ENCODE measurements at places on chromosomes 12 and 14. TPM values are rescaled to one million over a fixed set of nuclear protein-coding genes. Genes with fewer than 3 reads are reported as not detected.

DNA sequence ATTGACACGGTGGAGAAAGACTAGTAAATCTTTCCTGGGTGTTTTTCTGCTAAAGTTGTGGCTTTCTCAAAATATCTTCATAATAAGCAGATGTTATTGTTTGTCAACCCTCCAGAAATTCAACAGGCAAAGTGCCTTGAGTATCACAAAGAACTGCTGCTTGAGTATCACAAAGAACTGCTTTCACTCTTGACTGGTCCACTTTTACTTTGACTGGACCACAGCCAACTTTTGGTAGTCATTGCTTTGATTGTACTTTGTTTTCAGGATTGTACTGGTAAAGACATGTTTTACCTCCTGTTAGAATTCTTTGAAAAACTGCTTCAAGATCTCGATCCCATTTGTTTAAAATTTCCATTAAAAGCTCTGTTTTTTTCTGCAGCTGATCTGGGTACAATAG, 62.6 kb downstream of the PDZRN4 start:
- DNase-seq, result no peak

The EPYC gene
- total RNA-seq, result not detected

The NPFF gene
- not detected for total RNA-seq

- peak; percentile 82 for DNase-seq
These were observed 102.7 kb upstream of the TBX5 start for GRCh38 chr12:114508529-114509129.

GRCh38 chr12:26496170-26496569, 300.8 kb downstream of the SSPN start:
- DNase-seq, result no peak

The PMCH gene
- not detected for total RNA-seq

DNA sequence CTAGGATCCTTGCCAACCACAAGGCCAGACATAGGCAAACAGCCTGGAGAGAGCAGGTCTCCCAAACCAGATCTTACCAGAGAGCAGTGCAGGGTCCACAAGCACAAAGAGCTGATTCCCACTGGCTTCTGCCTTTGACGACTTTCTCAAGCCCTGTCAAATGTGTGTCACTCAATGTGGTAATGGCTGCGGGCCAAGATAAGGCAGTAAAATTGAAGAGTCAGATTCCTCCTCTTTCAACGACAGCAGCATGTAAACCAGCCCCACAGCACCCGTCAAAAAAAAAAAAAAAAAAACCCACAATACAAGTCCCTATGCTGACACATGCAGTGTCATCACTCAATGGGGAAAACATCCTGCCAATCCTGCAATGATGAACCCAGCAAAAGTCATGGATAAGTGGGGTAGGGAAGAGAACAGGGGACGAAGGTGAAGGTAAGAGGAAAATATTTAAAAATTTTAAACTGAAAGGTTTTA, at the start of gene STON2:
TSS of gene STON2 (minus strand) at position 123 of the 477 bp plus-strand sequence. CDS start 1,942 bp downstream, outside the sequence.
- DNase-seq, result peak; percentile 24

DNA sequence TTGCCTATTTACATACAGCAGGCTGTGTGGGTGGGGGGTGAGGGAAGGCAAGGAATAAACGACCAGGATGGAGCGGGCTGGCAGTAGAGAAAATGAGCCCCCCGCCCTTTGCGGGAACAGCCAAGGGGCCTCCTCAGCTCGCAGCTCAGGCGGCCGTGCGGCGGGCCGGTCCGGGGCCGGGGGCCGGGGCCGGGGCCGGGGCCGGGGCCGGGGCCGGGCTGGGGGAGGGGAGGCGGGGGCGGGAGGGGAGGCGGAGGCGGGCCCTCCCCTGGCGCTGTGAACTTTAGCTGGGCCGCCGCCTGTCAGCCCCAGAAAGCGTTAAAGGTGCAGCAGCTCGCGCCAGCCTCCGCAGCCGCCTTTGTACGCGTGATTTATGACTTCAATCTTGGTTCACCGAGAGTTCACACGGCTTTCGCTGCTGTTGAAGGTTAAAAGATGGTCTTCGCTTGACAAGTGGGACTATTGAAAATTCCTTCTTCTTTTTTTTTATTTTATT, 28.8 kb downstream of the HOXC4 start:
- peak; percentile 58 for DNase-seq

DNA sequence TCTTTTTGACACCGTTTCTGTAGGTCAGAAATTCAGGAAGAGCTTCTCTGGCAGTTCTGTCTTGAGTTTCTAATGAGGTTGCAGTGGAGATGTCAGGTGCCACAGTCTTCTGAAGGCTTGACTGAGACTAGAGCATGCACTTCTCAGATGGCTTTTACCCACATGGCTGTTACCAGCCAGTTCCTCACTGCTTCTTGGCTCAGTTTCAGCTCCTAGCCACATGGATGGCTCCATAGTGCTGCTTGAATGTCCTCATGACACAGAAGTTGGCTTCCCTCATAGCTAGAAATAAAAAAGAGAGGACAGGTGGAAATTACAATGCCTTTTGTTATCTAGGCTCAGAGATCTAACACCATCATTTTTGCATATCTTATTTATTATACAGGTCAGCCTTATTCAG, 38.1 kb upstream of the SLC2A13 start:
- no peak for DNase-seq

The DNAI7 gene
- 0.35 TPM for total RNA-seq

- peak; percentile 55 for DNase-seq
These were observed 31.5 kb upstream of the GZMB start for GRCh38 chr14:24665440-24665991.

The TUBA1B gene
- 2,826 TPM for total RNA-seq

The WNK1 gene
- 112 TPM for total RNA-seq

DNA sequence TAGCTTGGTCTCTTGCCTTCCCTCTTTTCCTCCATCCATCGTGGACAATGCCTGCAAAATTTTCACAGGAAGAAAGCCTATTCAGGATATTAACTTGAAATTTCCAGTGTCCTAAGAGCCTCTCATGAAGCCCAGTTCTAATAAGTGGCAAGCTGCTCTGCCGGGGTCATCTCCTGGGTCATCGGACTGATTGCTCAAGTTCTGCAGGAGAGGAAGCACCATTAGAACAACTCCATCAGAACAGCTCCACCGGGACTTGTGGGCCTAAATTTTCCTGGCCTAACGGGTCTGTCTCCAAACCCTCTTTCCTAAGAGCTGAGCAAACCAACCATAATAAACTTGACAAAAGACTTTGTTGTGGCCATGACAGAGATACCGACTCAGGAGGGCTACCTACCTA, 13.9 kb downstream of the ERG28 start:
- no peak for DNase-seq

DNA sequence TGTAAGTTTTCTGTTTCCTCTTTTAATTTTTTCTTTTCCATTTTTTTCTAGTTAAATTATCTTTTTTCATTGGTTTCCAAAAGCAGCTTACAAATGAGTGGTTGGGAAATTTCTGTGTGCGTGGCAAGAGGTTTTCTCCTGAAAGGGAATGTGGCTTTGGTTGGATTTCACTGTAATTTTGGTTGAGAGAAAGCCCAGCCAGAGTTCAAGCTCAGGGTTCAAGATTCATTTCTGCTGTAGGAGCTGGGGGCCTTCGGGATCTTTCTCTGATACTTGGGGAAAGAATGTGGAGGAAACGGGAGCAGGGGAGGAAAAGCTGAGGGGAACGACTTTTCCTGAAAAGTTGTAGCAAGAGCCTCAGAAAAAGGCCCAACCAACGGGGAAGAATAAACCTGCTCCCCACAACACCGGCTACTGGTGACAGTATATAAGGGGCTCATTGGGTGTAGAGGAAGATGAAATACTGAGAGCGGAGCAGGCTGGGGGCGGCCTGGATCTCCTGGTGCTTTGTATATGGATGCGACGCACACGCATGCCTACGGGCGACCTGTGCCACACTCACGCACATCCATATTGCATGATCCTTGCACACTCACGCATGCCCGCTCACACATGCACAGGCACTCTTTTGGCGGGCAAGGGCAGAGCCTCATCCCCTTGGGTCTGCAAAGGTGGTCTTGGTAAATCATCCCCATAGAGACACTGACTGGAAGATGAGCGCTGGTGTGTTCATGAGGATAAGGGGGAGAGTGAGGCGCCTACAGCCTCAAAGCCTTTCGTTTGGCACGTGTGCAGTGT, 1.9 kb downstream of the HOXC10 start:
- no peak for DNase-seq

GRCh38 chr12:95547522-95548055, 3.7 kb downstream of the USP44 start:
- no peak for DNase-seq

The GTF2H3 gene
- 56.6 TPM for total RNA-seq

DNA sequence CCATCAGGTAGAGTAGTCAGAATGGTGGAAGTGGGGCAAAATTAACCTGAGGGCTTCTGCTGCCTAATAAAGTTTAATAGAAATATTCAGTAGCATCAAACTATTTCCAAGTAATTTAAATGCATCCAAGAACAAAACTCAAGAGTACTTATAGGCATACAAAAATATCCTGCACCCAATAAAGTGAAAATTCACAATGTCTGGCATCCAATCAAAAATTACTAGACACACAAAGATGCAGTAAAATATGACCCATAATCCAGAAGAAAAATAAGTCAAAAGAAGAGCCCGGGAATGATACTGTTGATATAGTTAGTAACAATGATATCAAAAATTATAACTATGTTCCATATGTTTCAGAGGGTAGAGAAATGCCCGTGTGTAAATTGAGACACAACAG, 95.3 kb downstream of the TMEM117 start:
- no peak for DNase-seq

GRCh38 chr14:102262929-102263462, 42.0 kb downstream of the MOK start:
- DNase-seq, result no peak

The CLEC4C gene
- total RNA-seq, result not detected

The LBHD2 gene
- total RNA-seq, result not detected

The TSHR gene
- not detected for total RNA-seq

- no peak for DNase-seq
These were observed 61.7 kb downstream of the LRFN5 start for GRCh38 chr14:41668356-41668755.

The HOXC4 gene
- not detected for total RNA-seq

- no peak for DNase-seq
These were observed 1061.0 kb upstream of the TMEM132C start for GRCh38 chr12:127205781-127206555.

GRCh38 chr14:49228552-49228951, 357.6 kb downstream of the RPS29 start:
- DNase-seq, result no peak

GRCh38 chr12:110282956-110283817, 2.1 kb downstream of the ATP2A2 start:
- no peak for DNase-seq

The CATSPERB gene
- 0.26 TPM for total RNA-seq

The SRGAP1 gene
- total RNA-seq, result 0.02 TPM

The FGD4 gene
- 0.15 TPM for total RNA-seq
